GM04503 (cell line): ENCODE measurements at places on chromosomes 13 and 19.

DNA sequence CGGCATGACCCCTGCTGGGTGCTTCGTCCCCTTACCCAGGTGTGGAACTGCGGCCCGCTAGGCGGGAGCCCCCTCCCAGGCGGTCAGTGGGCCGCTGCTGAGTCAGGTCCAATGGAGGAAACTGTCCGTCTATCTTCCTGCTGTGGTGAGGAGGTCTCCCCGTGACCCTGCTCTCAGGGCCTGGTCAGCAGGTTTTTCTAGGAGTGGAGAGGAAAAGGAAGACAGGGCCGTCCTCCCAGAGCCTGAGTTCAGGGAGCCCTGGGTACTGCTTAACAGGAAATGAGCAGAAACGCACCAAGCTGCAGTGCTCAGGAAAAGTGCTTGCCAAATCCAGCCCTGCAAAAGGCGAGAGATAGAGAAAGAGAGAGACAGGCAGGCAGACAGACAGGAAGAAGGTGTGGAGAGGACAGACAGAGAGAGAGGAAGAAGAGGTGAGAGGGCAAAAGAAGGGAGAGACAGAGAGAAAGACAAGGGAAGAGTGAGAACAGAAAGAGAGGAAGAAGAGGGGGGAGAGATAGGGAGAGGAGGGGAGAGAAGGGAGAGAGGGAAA is 10.3 kb downstream of the SH3GL1 start:
- DNase-seq: no peak

DNA sequence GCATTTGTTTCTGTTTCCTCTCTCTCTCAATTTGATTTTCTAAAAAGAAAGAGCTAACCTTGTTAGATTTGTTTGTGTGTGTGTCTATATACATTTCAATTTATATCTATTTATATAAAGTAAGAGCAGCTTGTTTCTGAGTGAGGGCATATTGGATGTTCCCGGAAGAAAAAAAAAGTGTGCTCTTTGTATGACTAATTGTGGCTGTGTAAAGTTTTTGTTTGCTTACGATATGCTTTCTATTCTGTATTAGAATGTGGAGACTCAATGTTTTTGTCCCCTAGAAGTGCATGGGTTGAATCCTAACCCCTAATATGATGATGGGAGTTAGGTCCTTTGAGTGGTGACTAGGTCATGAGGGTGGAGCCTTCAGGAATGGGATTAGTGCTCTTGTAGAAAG is 66.6 kb upstream of the C1QTNF9B start:
- DNase-seq: no peak

DNA sequence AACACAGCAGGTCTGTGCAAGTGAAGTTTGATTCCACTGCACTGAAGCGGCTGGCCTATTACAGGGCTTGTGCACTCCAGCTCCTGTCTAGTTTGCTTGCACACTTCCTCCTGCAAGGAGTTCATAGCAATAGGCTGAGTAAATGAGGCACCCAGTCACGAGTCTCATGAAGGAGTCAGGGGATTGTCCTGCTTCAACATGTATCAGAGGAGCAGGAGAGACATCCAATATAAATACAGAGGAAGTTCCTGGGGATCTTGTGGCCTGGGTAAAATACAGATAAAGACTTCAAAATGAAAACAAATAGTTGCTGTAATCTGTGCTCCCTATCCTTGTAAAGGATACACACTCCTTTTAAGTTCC is 259.9 kb downstream of the SLITRK1 start:
- no peak for DNase-seq

DNA sequence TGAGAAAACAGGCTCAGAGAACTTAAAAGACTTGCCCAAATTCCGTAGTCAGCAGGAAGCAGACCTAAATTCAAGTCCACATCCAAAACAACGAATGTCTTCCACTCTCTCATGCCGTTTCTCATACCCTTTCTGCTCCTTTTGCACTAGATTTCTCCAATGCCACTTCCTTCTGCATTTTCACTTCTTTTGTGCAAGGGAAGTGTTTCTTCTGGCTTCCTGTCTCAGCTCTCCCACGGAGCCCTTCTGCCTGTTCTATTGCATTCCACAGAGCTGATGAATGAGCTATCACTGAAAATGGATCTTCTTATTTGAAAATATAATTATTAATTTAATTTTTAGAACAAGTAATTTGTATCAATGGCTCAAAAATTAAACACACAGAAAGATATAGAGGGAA is 56.1 kb upstream of the STK24 start:
- DNase-seq: no peak
